ENCODE measurements at places on chromosomes 11 and 22.

DNA sequence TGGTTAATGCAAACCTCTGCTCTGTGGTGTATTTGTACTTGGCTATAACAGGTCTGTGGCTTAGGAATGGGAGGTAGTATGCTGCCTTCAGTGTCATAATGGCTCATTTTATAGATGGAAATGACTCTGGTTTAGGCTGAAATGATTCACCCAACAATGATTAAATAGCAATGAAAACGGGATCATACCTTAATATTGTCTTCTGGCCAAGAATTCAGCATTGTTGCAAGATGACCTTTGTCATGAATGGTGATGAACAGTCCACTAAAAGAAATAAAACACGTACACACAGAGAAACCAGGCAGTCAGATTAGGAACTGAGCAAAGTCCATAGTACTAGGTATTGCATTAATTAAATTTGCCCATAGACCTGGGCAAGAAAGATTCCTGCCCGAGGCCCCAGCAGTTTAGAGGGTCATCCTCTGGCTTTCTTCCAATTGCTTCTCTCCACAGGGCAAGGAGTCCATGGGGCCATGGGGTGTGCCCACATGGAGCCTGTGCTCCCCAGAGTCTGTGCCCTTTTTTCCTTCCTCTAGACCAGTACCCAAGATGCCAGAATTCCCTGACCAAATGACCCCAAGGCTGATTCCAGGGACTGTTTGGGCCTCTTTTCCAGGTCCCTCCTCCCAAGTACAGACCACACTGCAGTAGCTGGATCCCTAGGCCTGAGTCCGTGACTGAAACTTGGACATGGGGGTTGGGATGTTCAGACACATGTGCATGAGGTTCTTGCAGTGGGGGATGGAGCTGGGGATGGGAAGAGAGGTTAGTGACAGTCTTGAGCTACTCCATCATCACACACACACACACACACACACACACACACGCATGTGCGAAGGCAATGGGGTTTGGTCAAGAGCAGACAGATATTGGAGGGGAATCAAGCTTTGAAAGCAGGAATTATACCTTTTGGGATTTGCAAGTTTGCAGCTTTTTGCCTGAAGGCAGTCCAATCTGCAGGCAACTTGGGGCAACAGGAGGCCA lies 134.2 kb downstream of the CCDC81 start:
- no peak for DNase-seq

DNA sequence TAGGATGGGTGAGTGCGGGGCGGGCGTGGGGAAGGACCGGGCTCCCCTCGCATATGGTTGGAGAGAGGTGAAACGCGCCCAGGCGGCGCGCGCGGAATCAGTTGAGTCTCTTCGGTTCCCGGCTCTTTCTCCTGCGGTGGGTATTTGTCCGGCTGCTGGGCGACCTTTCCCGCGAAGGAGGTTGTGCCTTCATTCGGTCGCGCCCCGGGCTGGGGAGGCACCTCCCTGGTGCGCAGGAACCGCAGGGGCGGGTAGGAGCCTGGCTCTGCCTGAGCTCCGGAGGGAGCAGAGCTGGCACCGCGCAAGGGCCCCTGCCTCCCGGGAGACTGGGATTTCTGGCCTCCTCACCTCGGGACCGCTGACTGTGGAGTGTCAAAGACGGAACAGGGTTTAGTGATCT lies 27.5 kb downstream of the SAA4 start:
- no peak for DNase-seq

GRCh38 chr11:33320016-33320813 lies 63.0 kb downstream of the HIPK3 start:
- no peak for DNase-seq

DNA sequence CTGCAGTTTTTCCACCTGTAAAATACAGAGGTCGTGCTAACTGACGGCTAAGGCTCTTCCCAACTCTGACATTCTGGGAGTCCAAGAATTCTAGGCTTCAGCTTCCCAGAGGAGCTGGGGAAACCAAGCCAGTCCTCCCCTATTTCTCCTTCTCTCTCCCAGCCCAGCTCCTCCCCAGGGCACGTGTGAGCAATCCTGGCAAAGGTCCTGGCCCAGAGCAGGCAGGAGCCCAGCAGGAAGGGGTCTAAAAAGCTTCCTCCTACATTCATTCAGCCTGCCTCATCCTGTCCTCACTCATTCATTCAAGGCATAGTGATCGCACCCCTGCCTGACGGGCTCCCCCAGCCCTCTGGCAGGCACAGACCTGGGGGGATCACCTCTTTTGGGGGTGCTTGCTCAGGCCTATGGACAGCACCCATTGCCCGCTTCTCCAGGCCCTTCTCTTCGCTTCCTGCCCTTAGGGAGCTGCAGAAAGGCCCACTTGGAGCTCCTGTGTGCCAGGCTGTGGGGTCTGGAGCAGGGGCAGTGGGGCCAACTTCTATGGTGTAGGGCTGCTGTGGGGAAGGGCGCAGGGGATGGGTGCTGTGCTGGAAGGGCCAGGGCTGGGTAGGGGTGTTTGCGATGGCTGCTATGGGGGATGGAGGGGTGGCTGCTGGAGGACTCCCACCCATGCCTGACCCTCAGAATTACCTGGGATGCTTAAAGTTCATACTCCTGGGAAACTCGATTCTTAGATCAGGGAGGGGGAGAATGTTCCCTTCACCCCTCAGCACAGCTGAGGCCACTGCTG lies 9.8 kb downstream of the KCNC1 start:
- no peak for DNase-seq

DNA sequence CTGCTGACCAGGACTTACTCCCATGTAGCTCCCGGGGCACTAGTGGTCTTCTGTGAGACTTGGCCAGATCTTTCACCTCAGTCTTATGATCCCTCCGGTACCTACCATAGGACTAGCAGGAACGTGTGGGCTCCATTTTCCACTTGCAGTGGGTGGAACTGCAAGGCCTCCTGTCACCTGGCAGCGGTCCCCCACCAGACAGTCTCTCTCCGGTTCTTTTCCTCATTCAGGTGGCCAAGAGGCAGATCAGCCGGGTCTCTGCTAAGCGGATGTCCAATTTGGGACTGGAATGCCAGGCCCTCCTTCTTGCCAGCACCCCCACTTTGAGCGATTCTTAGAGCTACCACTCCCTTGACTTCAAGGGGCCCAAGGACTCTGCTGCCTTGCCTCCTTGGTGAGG lies 158.9 kb downstream of the NAV2 start:
- DNase-seq, result no peak

- DNase-seq, result no peak
Measured at GRCh38 chr11:84909740-84910139, 717.4 kb downstream of the DLG2 start.

DNA sequence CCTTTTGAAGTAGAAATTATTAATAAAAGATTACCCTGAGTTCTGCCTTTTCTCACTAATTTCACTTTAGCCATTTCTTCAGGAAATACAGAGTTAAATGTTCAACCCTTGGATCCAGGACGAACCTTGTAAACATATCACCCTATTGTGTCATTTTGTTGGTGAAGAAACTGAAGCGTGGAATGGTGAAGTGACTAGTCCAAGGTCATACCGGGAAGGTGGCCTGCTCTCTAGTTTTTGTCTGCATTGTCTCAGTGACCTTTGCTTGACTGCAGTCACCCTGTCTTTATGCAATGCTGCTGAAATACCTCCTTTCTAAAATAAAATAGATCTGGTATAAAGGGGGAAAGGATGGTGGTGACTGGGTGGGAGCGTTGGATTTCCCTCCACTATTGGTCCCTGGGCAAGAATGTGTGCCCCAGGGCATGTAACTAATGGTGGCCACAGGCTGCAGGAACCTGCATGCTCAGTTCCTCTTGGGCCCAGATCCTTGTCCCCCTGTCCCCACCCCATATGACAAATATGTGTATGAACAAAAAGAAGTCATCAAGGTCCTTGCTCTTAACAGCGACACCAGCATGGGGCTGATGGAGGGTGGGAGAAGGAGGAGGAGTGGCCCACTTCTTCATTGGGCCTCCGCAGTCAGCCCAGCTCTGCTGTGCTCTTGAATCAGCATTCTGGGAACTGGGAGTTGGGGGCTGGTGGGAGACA lies 977 bp upstream of the SORL1-AS1 start:
- no peak for DNase-seq

DNA sequence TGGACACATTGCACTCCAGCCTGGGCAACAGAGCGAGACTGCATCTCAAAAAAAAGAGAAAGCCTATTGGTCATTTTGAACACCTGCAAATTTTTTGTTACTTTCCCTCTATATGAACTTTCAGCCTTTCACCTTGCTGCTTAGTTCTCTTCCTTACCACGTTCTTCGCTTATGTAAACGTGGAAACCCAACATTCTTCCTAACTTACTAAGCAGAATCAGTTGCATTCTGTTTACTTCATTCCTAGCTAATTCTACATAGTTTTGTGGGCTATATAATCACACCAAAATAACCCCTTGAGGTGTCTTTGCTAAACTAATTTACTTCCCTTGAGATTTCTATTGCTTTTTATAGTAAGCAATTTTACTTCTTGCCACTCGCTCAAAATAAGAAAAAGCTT lies 23.2 kb downstream of the MS4A4A start:
- no peak for DNase-seq

GRCh38 chr11:123107945-123108495 lies 46.1 kb upstream of the HSPA8 start:
- no peak for DNase-seq

All from stimulated activated CD8-positive, alpha-beta memory T cell treated with anti-CD3 and anti-CD28 coated beads, Interleukin-4, amount 100 ng/mL, for 1 hour (primary cell).